Central memory CD8-positive, alpha-beta T cell (primary cell): ENCODE measurements at places on chromosomes 5 and 9.

GRCh38 chr5:168578538-168579487 is at the start of gene PANK3:
Gene PANK3 (minus strand): TSS chr5:168579368. CDS start chr5:168579283, 85 bp downstream.
- H3K4me3 ChIP-seq = peak within 1 kb of the TSS; percentile 83
- no peak for DNase-seq
- peaks cover 42% of the 10 kb centered on the region for H3K4me1 ChIP-seq
- H3K27me3 ChIP-seq = no peaks in the 10 kb centered on the region
- peak within 1 kb of the TSS; percentile 92 for H3K27ac ChIP-seq
- peaks cover 13% of the 10 kb centered on the region for H3K36me3 ChIP-seq

GRCh38 chr5:96470785-96471184 is 37.7 kb upstream of the PCSK1 start:
- no peak for DNase-seq
- no peaks in the 10 kb centered on the region for H3K36me3 ChIP-seq
- no peaks in the 10 kb centered on the region for H3K4me1 ChIP-seq

- peaks cover 1% of the 10 kb centered on the region for H3K36me3 ChIP-seq
- DNase-seq = no peak
- peaks cover 17% of the 10 kb centered on the region for H3K27me3 ChIP-seq
- H3K4me3 ChIP-seq = no peak overlapping the region
Measured at GRCh38 chr5:110361471-110361870, 365.0 kb downstream of the TMEM232 start.

DNA sequence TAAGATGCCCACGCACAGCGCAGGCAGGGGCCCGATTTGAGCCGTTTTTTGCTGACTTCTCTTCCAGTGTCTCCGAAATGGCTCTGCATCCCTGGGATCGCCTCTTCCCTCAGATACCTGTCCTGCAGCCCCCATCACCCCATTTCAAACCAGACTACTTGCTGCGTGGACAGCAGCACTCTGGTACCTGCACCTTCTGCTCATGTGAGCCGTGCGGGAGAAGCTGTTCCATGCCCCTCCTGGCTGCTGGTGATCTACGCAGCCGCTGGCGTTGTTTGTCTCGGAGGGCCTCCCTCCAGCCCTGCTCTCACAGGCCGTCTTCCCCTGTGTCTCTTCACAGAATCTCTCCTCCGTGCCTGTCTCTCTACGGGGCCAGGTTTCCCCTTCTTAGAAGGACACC is 13.4 kb downstream of the CEP72 start:
- DNase-seq = no peak
- H3K27ac ChIP-seq = no peak overlapping the region
- H3K4me1 ChIP-seq = peaks cover 5% of the 10 kb centered on the region

DNA sequence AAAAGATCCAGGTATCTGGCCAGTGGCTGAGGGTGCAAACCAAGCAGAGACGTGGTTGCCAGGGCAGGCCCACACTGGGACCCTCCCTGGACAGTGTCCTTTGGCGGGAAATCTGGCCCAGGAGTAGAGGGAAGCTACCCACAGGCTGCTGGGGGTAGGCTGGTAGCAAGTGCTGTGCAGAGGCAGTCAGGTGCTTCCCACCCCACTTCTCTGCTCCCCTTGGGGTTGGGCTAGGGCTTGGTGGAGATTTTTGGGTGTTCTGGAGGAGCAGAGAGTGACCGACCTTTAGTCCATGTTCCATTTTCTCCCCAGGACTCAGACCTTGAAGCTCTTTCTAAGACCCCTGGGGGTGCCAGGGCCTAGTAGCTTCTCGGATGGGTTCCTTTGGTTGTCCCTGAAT is 5.6 kb downstream of the PRDM12 start:
- no peak overlapping the region for H3K4me3 ChIP-seq
- H3K36me3 ChIP-seq = peaks cover 3% of the 10 kb centered on the region

- no peaks in the 10 kb centered on the region for H3K27me3 ChIP-seq
- no peaks in the 10 kb centered on the region for H3K36me3 ChIP-seq
- no peaks in the 10 kb centered on the region for H3K4me1 ChIP-seq
- no peak overlapping the region for H3K27ac ChIP-seq
Measured at GRCh38 chr9:118318770-118319431, 614.7 kb downstream of the TLR4 start.

DNA sequence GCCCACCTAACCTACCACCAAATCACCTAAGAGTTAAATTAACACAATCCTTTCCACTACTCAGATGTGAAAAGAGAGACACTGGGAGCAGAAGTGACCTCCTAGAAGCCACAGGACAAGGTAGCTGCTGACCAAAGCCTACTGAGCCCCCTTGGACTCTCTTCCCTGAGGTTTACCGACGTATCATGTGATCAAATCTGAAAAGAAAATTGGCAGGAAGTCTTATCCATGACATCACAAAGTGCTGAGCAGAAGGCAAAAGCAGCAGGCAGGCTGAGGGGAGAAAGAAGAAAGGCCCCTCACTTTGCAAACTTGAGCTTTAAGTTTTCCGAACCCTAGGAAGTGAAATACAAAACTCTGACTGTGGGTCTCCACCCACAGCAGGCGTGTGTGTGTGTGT is 11.1 kb downstream of the PRELID2 start:
- H3K36me3 ChIP-seq = peaks cover 3% of the 10 kb centered on the region
- no peak for DNase-seq
- H3K27me3 ChIP-seq = no peaks in the 10 kb centered on the region
- no peaks in the 10 kb centered on the region for H3K4me1 ChIP-seq
- H3K4me3 ChIP-seq = no peak overlapping the region

DNA sequence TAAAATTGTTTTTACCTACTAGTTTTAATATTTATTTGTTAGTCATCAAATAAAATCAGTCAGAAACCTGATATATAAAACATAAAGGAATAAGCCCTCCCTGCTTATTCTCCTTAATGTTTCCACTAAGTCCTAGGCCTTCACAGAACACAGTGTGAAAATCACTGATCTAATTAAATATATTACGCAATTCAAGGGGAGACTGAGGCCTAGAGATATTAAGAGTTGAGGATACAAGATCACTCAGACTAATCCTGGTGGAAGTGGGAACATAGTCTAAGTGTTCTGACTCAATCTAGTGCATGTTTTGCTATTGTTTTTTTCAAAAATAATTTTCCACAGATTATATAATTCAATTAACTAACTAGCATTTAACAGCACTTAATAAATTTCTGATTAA is 401.1 kb downstream of the SLCO4C1 start:
- no peak for DNase-seq
- H3K27me3 ChIP-seq = no peaks in the 10 kb centered on the region
- H3K27ac ChIP-seq = no peak overlapping the region
- no peaks in the 10 kb centered on the region for H3K4me1 ChIP-seq

GRCh38 chr9:94967482-94967881 is 241.0 kb downstream of the AOPEP start:
- no peaks in the 10 kb centered on the region for H3K27me3 ChIP-seq
- DNase-seq = no peak
- no peak overlapping the region for H3K4me3 ChIP-seq
- peaks cover 5% of the 10 kb centered on the region for H3K4me1 ChIP-seq
- no peak overlapping the region for H3K27ac ChIP-seq

DNA sequence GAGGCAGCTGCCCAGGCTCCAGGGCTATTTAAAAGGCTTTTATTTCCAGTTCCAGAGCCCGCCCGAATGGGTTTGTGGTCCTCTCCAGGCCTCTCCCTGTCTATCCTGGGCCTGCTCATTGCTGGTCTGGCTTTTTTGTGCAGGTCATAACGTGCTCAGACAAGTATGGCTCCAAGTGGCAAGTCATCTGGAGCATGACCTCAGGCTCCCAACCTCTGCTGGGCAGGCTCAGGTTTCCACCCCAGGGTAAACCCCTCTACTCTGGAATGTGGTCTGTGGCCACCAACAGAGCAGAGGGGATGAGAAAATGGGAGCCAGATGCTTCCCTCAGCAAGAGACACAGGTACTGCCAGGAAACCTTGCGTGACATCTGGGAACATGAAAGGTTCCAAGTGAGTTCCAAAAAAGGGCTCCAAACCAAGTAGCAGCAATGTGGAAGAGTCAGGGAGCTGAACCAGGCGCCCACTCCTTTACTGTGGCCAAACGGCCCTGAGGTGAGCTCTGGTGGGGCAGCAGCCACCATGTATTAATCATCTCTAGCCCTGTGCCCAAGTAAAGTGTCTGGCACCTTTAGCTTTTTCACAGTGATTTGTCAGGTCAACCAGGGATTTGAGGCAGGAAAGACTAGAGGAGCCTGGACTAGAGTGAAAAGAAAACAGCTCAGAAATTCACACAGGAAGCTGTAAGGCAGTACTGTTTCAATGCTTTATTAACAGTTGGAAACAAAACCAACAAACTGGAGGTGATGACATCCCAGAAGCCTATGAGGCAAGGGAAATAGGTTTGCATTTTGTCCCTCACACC is 25.7 kb downstream of the PCDHGC5 start:
- no peaks in the 10 kb centered on the region for H3K27me3 ChIP-seq
- peak overlapping the region; percentile 69 for H3K4me3 ChIP-seq
- H3K4me1 ChIP-seq = peaks cover 21% of the 10 kb centered on the region
- no peak overlapping the region for H3K27ac ChIP-seq

GRCh38 chr5:103703617-103704016 is 141.0 kb upstream of the NUDT12 start:
- H3K4me3 ChIP-seq = no peak overlapping the region
- H3K27ac ChIP-seq = no peak overlapping the region
- no peaks in the 10 kb centered on the region for H3K36me3 ChIP-seq
- H3K4me1 ChIP-seq = no peaks in the 10 kb centered on the region
- no peak for DNase-seq

- no peak overlapping the region for H3K4me3 ChIP-seq
- H3K4me1 ChIP-seq = no peaks in the 10 kb centered on the region
- no peak overlapping the region for H3K27ac ChIP-seq
- no peaks in the 10 kb centered on the region for H3K36me3 ChIP-seq
- H3K27me3 ChIP-seq = peaks cover 8% of the 10 kb centered on the region
Measured at GRCh38 chr9:114965564-114965963, 35.2 kb upstream of the TNFSF8 start.

DNA sequence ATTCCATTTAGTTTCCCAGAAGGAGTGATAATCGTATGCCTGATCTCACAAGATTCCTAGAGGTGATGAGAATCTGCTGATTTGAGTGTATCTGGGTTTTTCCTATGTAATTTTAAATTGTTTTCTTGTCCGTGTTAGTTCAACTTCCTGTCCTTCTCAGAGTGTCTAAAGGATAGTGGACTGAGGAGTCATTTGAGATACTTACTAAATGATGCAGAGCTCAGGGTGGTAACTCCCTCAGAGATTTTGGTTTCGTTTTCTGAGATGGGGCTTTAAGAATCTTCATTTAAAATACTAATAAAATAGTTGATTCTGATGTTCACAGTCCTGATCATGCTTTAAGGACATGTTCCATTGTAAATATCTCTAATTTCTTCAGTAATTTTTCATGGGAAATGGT is 30.3 kb downstream of the MELK start:
- peaks cover 7% of the 10 kb centered on the region for H3K4me1 ChIP-seq
- peak overlapping the region; percentile 82 for H3K27ac ChIP-seq
- no peak for DNase-seq
- H3K36me3 ChIP-seq = peaks cover 6% of the 10 kb centered on the region
- H3K27me3 ChIP-seq = no peaks in the 10 kb centered on the region

GRCh38 chr5:129902816-129903215 is 1.4 kb upstream of the CHSY3 start:
- DNase-seq = no peak
- H3K36me3 ChIP-seq = peaks cover 1% of the 10 kb centered on the region
- peaks cover 64% of the 10 kb centered on the region for H3K27me3 ChIP-seq
- peaks cover 17% of the 10 kb centered on the region for H3K4me1 ChIP-seq

- no peak within 1 kb of the TSS for H3K4me3 ChIP-seq
- DNase-seq = no peak
- H3K36me3 ChIP-seq = no peaks in the 10 kb centered on the region
Measured at GRCh38 chr5:56233230-56233629, at the start of gene ANKRD55. Gene ANKRD55 (minus strand): TSS chr5:56233330. CDS start chr5:56232913, 417 bp downstream.

DNA sequence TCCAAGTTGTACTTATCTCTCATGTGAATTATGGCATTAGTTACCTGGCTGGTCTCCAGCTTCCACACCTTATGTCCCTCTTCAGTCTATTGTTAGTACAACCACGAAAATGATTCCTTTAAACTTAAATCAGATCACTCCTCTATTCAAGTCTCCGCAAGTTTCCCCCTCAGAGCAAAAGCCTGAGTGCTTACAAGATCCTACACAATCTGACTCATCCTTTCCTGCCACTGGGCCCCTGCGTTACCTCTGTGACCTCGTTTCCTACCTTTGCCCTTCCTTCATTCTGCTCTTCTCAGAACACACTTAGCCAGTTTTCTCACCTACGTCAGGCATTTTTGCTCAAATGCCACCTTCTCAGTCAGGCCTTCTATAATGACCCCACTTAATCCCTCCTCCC is 45.1 kb upstream of the GLIS3 start:
- no peak overlapping the region for H3K27ac ChIP-seq
- no peaks in the 10 kb centered on the region for H3K36me3 ChIP-seq
- peaks cover 8% of the 10 kb centered on the region for H3K4me1 ChIP-seq
- H3K4me3 ChIP-seq = no peak overlapping the region

GRCh38 chr5:169408171-169408570 is 107.2 kb upstream of the SLIT3 start:
- DNase-seq = no peak
- no peaks in the 10 kb centered on the region for H3K36me3 ChIP-seq
- peaks cover 45% of the 10 kb centered on the region for H3K27me3 ChIP-seq

DNA sequence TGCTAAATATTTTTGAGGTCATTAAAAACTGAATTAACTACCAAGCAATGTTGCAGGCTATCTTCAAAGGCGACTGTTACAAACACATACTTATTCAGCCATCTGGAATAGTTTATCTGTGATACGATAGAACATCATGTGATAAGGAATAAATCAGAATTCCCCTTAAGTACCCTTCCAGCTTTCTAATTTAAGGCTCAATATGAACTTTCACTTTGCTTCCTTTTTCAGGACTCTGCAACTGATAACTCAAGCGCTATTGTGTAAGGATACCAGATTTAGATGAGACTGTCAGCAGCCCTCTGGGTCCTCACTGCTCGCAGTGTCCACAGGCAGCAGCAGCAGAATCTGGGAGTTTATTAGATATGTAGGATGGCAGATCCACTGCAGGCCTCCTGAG is 416.3 kb downstream of the SPATA31D1 start:
- H3K27me3 ChIP-seq = no peaks in the 10 kb centered on the region
- H3K4me3 ChIP-seq = no peak overlapping the region
- no peaks in the 10 kb centered on the region for H3K4me1 ChIP-seq
- H3K27ac ChIP-seq = no peak overlapping the region
- DNase-seq = no peak

- peak overlapping the region; percentile 19 for H3K4me3 ChIP-seq
- DNase-seq = no peak
- H3K4me1 ChIP-seq = peaks cover 14% of the 10 kb centered on the region
- H3K27me3 ChIP-seq = no peaks in the 10 kb centered on the region
Measured at GRCh38 chr5:67360047-67360446, 163.4 kb upstream of the CD180 start.

GRCh38 chr9:2017331-2018161 is 2.4 kb downstream of the SMARCA2 start:
- H3K27me3 ChIP-seq = no peaks in the 10 kb centered on the region
- H3K27ac ChIP-seq = peak overlapping the region; percentile 97

DNA sequence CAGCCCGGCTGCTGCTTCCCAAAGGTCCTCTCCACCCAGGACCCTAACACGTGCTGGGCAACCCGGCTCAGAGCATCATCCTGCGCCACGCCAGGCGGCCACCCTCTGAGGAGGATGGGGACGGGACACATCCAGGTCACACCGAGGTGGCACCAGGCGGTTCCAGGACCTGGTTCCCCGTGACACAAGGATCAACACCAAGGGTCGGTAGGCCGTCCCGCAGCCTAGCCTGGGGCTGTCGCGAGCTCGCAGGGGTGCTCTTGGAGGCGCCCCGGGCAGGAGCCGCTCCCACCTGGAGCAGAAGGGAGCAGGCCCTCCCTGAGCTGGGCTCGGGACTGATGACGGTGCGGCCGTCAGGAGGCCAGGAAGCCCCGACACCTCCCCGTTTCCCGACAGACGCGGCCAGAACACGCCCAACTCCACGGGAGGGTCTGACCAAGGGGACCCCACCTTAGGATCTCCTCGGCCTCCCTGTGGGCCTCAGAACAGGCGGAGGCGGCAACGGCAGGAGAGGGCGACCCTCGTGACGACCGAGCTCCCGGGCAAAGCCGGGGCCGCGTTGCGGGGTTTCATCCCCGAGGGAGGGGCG is 6.3 kb downstream of the EXD3 start:
- no peak for DNase-seq
- no peaks in the 10 kb centered on the region for H3K27me3 ChIP-seq
- no peak overlapping the region for H3K27ac ChIP-seq
- peak overlapping the region; percentile 55 for H3K4me3 ChIP-seq
- H3K4me1 ChIP-seq = peaks cover 7% of the 10 kb centered on the region
